Psoas muscle (tissue), 8 donors: ENCODE measurements at places on chromosomes 3 and 15.

GRCh38 chr3:86865506-86865905, 125.4 kb downstream of the VGLL3 start:
- DNase-seq: no peak

DNA sequence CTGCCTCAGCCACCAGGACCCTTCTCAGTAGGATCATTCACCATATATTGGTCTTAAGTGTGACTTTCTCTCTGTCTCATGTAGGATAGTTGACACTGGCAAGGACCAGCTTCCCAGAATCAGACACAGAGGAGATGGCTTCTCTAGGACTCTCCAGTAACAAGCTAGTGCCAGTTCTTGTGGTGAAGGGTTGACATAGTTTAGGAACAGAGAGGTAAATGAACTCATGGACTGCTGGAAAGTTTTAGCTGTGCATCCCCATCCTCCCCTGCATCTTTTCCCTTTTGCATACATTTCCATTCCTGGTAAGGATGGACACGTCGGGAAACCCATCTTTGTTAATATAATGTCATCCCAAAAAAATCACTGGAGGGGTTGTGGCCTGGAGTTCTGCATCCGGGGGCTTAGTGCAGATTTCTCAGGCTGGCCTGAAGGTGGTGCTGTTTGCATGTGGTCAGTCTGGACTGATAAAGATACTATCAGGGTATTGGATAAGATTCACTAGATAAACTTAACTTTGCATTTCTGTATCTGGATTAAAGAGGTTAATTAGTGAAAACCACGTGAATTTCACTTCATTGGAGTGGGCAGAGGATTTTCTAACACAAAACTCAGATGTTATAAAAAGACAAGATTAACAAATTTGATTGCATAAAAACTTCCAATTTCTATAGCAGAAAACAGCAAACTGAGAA, 110.8 kb downstream of the TBC1D2B start:
- DNase-seq: no peak

GRCh38 chr3:171977860-171978259, 61.5 kb upstream of the FNDC3B start:
- no peak for DNase-seq

DNA sequence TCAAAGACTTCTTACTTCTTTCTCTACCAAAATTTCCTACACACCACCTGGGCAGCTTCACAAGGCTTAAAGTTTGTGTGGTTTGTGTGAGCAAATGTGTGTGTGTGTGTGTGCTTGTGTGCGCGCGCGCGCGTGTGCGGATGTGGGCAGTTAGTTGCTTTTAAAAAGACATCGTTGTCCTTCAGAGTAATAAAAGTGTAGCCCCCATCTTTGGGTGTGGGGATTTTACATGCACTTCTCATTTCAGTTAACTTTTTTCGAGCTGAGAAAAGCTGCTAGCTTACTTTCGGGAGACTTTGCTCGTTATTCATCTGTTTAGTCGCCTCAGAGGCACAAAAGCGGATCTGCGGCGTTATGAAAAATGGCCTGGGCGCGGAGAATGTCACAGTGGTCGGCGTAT, 36.0 kb downstream of the ZIC4 start:
- no peak for DNase-seq

- DNase-seq: no peak
Observed at GRCh38 chr15:52124270-52124880, 11.8 kb upstream of the BCL2L10 start.

- no peak for DNase-seq
Observed at GRCh38 chr3:149790268-149790667, 2.1 kb downstream of the ANKUB1 start.

GRCh38 chr15:38369936-38370478, 83.9 kb upstream of the FAM98B start:
- DNase-seq: no peak

- no peak for DNase-seq
Observed at GRCh38 chr3:53411371-53411770, 64.0 kb upstream of the DCP1A start.

DNA sequence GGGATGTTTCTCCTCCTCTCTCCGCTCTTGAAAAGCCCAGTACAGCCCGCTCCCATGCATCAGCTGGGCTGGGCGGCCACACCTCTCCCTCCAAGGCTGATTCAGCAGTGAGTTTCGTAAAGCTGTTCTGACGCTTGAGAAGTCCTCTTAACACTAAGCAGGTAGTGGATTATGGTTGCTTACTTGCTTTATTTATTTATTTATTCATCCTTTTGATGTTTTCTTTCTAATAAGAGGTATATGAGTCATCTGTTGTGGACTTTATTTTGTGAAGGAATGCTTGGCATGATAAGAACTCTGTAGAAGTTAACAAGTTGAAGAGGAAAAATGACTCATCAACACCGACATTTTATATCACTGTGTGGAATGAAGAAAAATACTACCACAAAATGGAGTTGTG, 285.0 kb downstream of the SQOR start:
- DNase-seq: no peak

DNA sequence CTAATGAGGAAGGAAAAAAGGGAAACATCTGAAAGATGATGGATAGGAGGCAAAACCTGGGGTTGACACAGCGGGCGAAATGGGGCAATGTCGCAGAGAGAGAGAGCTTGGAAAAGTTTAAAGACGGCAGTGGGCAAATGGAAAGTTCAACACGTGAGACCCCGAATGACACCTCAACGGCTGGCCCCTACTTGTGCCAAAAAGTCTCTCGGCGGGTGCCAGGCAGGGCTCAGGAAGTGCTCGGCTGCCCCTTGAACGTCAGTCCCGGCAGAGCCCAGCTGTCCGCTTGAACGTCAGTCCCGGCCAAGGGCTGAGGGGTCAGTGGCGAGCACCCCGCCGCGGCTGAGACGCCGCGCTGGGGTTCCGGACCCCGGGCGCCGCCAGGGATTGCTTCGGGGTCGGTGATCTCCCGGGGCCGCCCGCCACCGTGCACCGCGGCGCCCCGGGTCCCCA, 658 bp downstream of the EOGT start:
- DNase-seq: peak; percentile 87

GRCh38 chr3:53513556-53514190, 19.3 kb downstream of the CACNA1D start:
- no peak for DNase-seq

DNA sequence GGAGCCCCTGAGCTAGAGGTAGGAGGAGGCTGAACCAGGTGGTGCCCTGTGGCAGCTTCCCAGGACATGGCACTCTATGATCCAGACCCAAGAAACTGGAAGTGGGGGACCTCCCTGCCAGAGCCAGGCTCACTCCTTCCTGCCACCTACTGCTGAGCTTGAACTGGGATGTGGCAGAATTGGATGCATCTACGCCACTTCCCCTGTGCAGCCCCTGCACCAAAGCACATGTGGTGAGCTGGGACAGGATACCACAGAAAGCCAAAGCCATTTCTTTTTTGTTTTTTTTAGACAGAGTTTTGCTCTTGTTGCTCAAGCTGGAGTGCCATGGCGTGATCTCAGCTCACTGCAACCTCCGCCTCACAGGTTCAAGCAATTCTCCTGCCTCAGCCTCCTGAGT, 518.0 kb upstream of the PPP2R3A start:
- no peak for DNase-seq

DNA sequence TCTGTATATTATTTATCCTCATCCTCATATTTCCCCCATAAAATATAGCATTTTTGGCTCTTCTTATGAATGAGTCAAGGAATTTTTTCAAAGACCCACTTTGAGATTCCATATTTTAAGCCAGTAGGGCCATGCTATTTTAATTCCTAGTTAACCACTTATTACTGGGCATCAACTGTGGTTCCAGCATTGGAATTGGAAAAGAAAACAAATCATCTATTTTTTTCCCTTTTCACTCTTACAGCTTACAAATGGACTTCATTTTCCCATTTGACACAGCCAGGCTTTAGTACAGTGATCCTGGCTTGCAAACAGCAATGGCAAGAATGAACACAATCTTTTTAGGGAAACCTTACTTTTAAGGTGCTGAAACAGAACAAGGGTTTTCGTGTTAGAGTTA, 19.4 kb upstream of the PLCL2 start:
- DNase-seq: no peak

DNA sequence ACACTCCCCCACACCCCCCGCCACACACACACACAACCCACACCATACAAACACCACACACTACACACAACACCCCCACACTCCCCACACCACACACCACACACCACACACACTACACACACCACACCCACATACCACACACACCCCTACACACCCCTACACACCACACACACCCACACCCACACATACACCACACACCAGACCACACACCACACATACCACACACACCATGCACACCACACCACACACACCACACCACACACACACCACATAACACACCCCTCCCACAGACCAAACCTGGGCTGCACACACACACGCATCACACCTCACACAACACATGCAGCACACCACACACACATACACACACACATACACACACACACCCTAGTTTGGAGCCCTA, 1.8 kb upstream of the RASGRF1 start:
- no peak for DNase-seq

DNA sequence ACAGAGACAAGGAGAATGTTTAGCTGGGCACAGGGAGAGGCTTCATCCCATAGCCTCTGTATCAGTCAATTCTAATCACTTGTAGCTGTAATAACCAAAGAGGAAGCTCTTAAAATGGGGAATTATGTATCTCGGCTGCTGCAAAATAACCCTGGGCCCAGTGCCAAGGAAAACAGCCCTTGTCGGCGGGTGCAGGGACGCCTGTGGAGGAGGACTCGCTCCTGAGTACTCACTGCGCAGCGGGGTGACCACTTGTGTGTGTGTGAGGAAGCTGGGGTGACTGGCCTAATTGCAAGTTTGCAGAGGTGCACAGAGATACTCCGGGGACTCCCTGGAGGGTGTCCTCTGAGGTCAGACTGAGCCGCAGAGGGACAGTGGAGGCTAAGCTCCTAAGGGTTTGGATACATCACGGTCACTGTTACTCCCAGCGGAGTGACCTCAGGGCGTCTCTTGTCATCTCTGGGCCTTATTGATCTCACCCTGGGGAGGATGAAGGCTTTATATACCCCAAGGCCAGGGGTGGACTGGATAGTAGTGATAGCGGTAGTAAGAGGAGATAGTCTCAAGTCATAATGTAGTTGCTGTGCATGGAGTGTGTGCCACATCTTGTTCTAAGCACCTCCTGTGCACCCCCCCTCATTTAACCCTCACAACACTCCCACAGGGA, 37.2 kb downstream of the SLC6A6 start:
- peak; percentile 70 for DNase-seq

- DNase-seq: no peak
Observed at GRCh38 chr3:111608383-111608782, 13.2 kb upstream of the ZBED2 start.

- no peak for DNase-seq
Observed at GRCh38 chr3:120331076-120331475, 18.1 kb downstream of the LRRC58 start.

DNA sequence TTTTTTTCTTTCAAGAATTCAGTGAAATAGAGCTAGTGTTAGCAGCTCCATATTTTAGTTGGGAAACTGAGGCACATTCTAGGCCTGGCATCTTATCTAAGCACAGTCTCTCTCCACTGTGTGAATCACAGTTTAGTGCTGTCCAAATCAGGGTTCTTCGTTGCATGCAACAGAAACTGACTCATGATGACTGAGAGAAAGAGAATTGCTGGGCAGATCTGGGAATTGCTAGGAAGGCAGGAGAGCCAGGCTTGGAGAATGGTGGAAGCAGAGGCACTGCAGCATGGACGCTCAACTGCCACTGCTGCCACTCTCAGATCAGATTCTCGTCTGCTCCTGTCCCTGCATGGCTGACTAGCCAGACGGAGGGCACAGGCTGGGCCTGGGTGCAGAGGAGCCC, 40.7 kb upstream of the CHST2 start:
- DNase-seq: no peak

- DNase-seq: no peak
Observed at GRCh38 chr15:51290720-51291119, 47.7 kb downstream of the CYP19A1 start.

GRCh38 chr15:66946578-66947164, 118.7 kb upstream of the SMAD3 start:
- peak; percentile 65 for DNase-seq

DNA sequence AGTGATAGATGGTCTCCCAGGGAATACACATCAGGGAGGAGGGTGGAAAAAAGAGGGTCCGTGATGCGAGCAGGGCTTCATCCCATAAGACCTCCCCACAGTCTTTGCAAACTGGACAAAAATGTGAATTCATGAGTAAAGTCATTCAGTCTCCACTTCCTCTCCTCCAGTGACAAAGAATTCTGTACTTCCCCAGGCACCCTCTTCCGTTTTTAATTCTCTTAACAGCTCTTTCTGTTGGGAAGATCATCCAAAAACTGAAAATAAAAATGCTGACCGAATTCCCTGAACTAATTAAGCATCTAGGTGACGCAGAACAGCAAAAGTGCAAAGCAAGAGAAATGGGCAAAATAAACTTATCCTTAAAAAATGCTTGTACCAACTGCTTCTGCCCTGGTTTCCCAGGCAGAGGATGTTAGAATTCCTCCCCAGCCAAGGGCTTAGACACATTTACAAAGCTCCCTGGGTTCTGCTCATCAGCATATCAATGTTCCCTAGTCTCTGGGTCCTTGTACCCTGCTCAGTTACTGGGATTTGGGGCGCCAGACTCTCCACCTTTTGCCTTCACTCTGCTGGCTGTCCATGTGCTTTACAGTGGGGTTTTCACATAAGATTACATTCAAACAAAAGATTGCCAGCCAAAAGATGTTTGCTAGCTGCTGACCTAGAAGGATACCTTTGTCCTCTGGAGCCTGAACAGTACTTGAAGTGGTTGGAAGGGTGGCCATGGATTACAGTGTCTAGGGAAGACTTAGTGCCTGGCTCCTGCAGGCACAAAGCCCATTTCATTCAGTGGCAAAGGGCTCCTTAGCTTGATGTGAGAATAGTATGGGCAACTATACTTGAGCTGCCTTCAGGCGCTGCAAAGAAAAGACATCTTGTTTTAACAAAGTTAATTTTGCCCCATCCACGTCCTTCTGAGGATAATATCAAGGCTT, 69.4 kb downstream of the ARNT2 start:
- no peak for DNase-seq

GRCh38 chr3:13577181-13578121, 28.5 kb downstream of the FBLN2 start:
- DNase-seq: peak; percentile 41

DNA sequence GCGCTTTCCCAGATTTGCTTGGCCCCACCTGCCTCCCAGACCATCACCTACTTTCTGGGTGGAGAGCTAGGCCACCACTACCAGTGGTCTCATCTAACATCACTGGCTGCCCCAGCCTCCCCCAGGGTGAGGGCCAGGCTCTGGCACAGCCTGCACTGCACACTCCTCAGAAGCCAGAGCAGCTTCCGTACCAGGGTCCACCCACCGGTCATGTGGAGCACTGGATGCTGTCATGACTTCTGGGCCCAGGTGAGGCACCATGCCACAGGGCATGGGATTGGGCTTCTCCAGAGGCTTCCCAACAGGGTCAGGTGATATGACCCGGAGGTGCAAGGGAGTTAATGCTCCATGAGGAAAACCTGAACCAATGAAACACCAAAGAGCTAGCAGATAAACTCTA, 14.0 kb downstream of the MEGF11 start:
- no peak for DNase-seq

GRCh38 chr3:56253941-56254665, 214.2 kb downstream of the ERC2 start:
- DNase-seq: no peak
